Panc1 (cell line): ENCODE measurements at places on chromosomes 7 and 10.

DNA sequence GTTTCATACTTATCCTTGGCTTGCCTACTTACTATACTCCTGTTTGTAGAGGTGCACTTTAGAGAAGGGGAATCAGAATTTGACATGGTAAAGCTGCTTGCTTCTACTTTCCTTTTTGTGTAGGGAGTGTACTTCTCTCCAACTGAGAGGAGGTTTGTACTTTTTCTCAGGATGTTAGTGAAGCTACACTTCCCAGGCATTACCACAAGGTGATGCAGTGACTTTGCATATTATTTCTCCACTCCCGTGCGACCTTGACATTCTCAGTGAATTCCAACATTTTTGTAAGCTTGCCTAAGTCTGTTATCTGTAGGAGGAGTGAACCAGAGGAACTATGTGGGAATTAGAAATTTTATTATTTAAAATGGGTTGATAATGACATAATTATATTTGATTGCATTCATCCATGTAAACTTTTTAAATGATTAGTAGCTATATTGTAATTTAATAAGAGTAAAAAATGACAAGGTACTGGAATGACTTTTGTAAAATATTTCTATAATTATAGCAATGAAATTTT is 5.2 kb downstream of the TAX1BP1 start:
- DNase-seq = peak; percentile 42

DNA sequence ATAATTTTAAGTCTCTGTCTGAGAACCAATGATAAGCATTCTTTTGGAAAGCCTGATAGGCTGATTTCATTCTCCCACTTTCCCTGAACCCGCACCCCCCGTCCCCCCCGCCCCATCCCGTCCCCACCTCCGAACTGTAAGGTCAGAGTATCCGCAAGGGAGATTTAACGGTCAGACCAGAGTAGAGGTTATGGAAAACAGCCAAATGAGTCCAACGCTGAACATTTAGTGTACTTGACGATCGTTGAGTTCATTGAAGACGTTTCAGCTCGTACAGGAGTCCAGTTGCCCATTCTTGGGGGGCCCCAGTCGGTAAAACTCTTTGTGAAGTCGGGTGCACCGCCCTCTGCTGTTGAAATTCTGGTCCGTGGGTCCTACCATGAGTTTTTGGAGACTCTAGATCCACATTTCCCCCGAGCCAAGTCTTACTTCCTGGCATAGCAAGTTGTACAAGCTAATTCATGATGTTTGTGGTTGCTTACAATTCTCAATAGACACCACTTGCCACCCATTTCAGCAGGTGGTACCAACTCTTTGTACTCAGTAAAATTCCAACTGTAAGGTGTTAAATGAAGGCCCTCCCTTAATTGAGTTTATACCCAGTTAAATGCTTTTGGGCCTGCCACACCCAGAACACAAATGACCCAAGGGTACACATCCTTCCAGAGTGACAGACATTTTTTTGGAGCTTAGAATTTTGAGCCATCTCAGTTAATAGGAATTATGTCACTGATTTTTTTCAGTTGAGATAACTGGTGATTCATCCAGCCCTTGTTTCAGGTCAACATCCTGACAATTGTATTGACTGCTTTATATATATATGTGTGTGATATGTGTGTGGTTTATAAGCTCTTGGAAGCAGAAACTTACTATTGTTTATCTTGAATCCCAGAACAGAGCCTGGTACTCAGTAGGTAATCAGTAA is 1.2 kb downstream of the MARCHF5 start:
- DNase-seq = no peak

DNA sequence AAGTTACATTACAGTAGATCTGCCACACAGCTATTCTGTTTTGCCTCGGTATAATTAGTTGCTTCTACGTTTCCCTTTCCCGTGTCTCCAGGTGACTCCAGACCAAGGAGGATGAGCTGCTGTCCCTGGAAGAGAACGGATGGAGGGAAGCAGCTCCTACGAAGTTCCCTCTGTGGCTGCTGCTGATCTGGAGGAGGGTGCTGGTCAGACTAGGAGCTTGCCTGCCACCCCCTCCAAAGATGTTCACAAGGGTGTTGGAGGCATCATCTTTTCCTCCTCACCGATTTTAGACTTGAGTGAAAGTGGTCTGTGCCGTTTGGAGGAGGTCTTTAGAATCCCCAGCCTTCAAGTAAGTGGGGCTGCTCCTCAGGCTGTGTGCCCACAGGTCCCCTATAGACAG is 1.4 kb downstream of the LRRC27 start:
- DNase-seq = no peak

DNA sequence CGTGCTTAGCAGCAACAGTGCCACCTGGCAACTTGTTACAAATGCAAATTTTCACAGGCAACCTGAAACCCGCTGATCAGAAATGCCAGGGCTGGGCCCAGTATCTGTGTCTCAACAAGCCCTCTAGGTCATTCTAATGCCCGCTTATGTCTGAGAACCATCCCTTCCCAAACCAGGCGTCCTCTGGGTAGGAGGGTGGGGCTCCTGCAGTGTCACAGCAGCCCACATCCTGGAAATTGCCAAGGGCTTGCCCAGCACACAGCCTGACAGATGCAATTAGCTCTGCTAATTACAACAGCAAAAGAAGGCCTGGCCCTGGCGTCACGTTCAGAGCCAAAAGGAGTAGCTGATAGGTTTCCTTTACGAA is 15.9 kb downstream of the ITPRIP start:
- no peak for DNase-seq

- no peak for DNase-seq
Measured at GRCh38 chr7:71403202-71403946, 271.4 kb downstream of the GALNT17 start.

- no peak for DNase-seq
Measured at GRCh38 chr7:153188161-153188560, 428.6 kb downstream of the ACTR3B start.

- no peak for DNase-seq
Measured at GRCh38 chr10:79638318-79638717, 27.6 kb downstream of the SFTPA1 start.

GRCh38 chr7:99111591-99111990 is 32.3 kb downstream of the SMURF1 start:
- DNase-seq = no peak

GRCh38 chr10:62268399-62269114 is at the start of gene RTKN2:
TSS of gene RTKN2 (minus strand) at chr10:62268844. CDS start at chr10:62268610, 234 bp downstream.
- DNase-seq = no peak

DNA sequence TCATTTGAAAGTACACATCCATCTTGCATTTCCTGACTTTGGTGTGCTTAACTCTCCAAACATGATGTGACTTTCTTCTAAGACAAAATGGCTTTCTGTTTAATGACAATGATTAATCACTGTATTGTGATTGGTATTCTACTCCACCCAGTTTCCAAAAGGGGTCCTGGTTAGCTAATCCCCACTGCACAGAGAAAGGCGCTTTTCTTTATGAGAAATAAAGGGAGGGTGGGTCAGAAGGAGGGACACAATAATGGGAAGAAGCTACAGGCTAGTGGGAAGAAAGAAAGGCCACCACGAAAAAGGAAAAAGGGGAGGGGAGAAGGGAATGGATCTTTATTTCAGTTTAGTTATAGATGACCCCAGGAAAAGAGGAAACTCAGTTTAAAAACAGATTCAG is 69.2 kb downstream of the PRTFDC1 start:
- DNase-seq = no peak

GRCh38 chr7:28005075-28005846 is 175.3 kb downstream of the JAZF1 start:
- no peak for DNase-seq

GRCh38 chr7:105261689-105262088 is 127.0 kb downstream of the SRPK2 start:
- DNase-seq = no peak

DNA sequence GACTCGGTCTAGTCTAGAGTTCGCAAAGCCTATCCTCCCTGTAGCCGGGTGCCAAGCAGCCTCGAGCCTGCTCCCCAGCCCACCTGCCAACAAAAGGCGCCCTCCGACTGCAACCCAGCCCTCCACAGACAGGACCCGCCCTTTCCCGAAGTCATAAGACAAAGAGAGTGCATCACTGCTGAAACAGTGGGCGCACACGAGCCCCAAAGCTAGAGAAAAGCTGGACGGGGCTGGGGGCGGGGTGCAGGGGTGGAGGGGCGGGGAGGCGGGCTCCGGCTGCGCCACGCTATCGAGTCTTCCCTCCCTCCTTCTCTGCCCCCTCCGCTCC is 622 bp upstream of the COL1A2 start:
- no peak for DNase-seq

DNA sequence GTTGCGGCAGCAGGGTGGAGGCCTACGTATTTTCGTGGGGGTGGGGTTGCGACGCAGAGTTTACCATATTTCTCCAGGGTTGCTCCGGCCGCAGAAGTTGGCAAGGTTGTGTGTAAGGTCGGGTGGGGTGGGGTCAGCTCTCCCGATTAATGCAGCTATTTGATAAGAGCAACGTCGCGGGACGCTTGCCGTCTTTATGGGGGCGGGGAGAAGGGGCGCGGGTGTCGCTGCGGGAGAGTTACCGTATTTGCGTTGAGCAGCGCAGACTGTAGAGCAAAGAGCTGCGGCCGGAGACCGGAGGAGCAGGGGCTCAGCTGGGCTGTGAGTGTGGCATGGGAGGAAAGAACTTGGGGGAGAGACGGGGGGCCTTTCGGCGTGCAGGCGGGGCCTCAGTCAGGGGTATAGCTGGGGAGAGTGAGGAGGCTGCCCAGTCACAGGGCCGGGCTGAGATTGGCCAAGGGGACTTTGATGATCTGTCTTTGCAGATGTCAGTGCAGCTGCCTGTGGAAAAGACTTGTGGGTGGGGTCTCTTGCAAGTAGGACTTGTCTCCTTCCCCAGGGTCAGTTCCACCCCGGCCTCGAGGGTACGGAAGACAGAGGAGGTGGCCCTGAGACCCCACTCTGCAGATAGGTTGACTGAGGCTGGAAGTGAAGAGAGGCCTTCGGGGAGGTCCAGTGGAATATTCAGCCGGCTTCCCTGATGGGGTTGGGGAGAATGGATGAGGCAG is 26.6 kb downstream of the ZNF775 start:
- no peak for DNase-seq

DNA sequence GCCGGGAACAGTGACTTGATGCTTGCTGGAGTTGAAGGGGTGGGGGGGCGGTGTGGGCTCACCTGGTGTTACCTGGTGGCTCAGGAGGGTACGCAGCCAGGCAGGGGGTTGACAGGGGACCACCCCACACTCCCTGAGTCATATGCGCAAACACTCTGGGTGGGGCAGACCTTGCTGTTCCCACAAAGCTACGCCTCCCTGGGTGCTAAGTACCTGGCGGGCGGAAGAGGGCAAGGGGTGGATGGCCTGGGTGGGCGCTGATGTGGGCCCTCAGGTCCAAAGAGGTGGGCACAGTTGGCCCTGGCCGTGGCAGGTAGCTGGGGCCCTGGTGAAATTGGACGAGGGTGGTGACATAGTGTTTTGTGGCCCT is 13.9 kb downstream of the STX1A start:
- DNase-seq = no peak
